ENCODE measurements at places on chromosomes 5 and 9. TPM values are rescaled to one million over a fixed set of nuclear protein-coding genes. Genes with fewer than 3 reads are reported as not detected.

DNA sequence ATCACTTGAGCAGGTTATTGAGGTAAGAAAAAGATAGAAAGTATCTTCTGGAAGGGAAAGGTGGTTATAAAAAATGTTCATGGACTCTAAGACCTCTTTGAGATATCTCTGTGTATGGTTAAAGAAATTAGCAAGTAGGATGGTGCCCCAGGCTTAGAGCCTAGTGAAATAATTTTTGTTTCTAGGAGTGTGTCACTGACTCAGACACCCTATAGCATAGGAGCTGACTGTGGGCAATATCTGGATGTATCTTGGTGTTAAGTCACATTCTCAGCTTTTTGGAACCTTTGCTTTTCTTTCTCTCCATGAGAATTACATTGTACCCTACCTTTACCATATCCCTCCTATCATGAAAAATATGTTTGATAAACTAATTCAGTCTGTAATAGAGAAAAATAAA is 12.0 kb downstream of the MACIR start:
- no peaks in the 10 kb centered on the region for H3K36me3 ChIP-seq
- H3K4me1 ChIP-seq, result no peaks in the 10 kb centered on the region
- H3K4me3 ChIP-seq, result no peak overlapping the region
- no peak for DNase-seq
- H3K27ac ChIP-seq, result no peak overlapping the region
- H3K27me3 ChIP-seq, result no peaks in the 10 kb centered on the region

GRCh38 chr9:112544477-112544876 is 57.9 kb downstream of the KIAA1958 start:
- H3K4me1 ChIP-seq, result no peaks in the 10 kb centered on the region
- DNase-seq, result no peak
- no peak overlapping the region for H3K27ac ChIP-seq

DNA sequence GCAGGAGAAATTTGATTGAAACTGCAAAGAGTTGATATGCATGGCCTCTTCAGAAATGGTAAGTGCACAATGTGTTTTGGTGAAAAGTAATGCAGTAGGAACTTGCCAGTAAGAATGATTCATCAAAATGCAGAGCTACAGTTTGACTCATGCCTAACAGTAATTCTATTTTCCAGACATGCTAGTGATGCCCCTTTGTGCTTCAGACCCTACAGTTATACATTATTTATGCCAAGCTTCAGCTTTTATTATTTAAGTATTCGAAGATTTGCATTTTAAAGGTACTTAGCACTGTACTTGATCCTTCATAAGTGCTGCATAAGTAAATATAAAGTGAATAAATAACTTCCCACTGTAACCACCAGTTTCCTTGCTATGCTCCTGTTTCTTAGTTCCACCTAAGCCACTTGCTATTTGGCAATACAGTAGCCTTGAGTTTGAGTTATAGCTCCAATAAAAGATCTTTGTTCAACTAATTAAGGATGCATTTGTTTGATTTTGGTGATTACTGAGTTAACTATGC is 3.6 kb upstream of the SPATA31E1 start:
- no peaks in the 10 kb centered on the region for H3K36me3 ChIP-seq
- no peak overlapping the region for H3K27ac ChIP-seq
- H3K4me3 ChIP-seq, result no peak overlapping the region
- no peak for DNase-seq
- no peaks in the 10 kb centered on the region for H3K27me3 ChIP-seq

DNA sequence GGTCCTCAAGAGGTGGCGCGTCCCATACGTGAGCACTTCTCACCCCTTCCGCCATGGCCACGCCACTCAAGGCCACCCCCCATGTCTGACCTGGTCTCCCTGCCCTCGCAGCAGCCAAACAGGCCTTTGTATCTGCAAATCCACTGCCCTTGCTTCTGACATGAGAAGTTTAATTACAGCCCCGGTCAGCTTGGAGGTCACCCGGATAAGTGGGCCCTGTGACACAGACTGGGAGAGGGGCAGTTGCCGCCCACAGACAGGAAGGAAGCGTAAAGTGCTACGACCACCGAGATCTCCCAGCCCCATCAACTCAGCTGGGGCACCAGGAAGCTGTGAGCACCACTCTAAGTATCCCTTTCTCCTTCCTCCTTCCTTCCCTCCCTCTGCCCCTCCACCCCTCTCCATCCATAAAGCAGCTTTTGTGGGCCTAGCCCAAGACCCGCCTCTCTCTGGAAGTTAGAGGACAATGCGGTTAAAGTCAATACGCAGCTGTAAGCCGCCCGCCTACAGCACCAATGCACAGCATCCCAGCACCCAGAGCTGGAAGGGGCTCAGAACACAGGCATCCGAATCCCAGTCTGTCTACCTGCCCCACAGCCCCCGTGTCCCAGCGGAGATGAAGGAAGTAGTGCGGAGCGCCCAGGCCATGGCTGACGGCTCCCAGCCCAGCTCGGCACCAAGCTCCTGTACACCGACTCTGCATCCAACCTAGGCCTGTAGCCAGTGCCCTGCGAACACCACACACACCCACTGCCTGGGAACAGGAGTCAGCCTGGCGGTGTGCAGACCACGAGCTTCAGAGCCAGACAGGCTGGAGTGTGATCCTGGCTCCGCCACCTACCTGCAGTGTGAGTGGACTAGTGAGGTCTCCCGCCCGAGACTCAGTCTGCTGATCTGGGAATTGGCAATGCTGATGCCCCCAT is 44.8 kb upstream of the RNF130 start:
- H3K4me1 ChIP-seq, result no peaks in the 10 kb centered on the region
- no peaks in the 10 kb centered on the region for H3K27me3 ChIP-seq
- H3K4me3 ChIP-seq, result no peak overlapping the region

Gene WDR31
- 1.1 TPM for total RNA-seq

Gene SPINK6
- total RNA-seq, result not detected

Measured in liver (tissue), 10 donors.